CD4-positive, alpha-beta T cell (primary cell): ENCODE measurements at places on chromosomes 11 and 22.

GRCh38 chr11:16148301-16148931 lies 207.9 kb downstream of the SOX6 start:
- DNase-seq, result no peak

DNA sequence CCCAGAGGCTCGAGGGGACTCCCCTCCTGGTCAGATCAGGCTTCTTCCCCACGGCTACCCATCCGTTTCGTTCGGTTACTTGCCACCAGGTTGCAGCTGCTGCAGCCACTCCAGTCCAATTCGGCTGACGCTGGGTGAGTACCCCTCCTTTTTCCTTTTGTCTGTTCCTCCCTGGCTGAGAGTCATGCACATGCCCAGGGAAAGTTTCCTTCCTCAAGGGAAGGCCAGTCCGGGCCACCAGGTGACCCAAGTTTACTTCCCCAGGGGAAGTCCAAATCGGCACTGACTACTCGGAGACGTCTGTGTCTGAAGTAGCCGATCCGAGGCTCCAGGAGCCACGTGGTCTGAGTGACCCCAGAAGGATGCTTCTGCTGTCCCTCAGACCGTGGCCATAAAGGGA lies 13.2 kb upstream of the OR56A3 start:
- no peak for DNase-seq

DNA sequence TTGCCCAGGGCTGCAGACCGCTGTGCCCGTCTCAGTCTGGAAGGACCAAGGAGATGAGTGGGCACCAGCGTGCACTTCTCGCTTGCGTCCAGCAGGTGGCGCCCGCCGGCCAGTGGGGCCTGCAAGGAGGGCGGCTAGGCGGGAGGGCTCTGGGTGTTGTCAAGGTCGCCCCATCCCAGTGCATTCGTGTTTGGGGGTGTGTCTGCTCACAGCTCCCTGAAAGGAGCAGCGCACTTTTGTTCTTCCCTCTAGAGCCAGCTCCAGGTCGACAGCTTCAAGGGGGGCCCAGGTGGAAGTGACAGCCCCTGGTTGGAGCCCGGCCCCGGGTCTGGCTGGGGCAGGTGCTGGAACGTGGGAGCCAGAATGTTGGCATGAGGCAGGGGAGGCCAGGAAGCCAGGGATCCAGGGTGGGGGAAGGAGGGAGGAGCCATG lies 23.4 kb upstream of the MPPED1 start:
- DNase-seq, result peak; percentile 49

- DNase-seq, result no peak
These were observed 43.6 kb downstream of the ARHGAP32 start for GRCh38 chr11:129148487-129148886.
